ENCODE measurements at places on chromosomes 2 and 18.

DNA sequence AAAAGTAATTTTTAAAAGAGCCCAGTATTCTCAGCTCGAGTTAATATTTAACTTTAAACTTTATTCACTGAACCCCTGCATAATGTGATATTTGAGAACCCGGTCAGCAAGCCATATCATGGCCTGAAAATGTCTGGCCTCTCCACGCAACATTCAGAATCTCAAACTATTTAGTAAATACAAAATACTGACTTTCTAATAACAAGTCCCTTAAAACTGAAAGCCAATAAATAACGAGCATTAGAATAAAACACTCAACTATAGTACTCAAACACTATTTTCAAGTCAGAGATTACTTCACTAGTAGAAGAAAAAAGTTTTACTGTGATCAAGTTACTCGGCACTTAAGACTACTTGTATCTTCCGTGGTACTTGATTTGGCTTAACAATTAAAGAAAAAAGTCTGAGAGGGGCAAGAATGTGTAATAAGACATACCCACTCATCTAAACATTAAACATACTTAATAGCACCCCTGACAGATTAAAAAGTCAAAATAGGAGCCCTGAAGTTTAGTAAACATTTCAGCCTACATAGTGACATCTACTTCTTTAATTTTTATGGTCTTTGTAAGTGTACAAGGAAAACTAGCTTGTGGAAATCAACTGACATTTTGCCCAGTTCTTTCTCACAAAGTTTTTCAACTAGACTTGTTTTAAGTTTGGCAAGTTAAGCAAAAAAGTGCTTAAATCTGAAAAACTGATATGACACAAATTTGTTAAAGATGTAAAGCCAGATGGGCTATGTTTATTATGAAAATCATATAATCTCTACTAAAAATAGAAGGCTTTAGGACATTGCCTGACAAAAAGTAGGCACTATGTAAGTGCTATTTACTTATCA, 38.2 kb downstream of the RTN4 start:
- no peak for DNase-seq

DNA sequence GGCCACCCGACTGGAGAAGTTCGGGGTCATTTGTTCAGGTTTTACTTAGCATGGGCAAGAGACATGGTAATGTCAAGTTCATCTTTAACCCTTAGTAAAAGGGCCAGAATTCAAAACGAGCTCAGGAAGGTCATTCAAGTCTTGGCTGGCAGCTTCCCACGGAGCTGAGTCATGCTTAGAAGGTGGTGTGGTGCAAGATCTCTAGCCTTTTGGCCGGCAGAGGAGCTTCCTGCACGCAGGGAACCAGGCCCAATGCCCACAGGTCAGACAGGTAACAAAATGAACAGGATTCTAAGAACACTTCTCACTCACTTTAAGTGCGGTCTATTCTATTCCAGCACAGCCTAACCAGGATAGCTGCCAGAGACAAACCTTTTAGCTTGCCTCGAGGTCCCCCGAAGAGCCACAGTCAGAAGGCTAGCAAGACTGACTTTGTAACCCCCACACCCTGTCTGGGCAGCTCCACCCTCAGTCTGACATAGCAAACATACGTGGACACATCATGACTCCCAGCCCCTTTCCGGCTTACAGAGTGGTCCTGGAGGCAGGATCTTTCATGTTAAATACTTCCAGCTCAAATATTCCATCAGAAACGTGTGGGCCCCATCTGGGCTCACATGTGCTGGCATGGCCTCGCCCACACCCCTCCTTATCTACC, 292.7 kb downstream of the BCL11A start:
- DNase-seq, result no peak

GRCh38 chr2:46703588-46703987, 212.0 kb downstream of the MCFD2 start:
- DNase-seq, result no peak

GRCh38 chr2:241933179-241933911, 63.8 kb downstream of the RTP5 start:
- no peak for DNase-seq

DNA sequence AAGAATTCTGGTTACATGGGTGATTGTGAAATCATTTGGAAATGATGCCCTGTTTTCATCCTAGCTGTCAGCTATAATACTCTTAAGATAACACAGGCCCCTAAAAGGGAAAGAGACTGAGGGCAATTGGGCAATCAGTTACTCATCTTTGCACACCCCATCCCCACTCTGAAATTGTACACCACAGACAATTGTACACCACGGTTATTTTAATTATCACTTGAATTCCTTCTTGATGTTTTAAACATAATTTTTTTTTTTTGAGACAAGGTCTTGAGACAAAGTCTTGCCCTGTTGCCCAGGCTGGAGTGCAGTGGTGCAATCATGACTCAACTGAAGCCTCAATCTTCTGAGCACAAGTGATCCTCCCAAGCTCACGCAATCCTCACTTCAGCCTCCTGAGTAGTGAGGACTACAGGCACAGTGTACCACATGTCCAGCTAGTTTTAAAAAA, 862.4 kb upstream of the ACVR2A start:
- no peak for DNase-seq

GRCh38 chr2:23606968-23607367, 222.0 kb downstream of the KLHL29 start:
- DNase-seq, result no peak

GRCh38 chr18:23689616-23690504, 607 bp downstream of the LAMA3 start:
- no peak for DNase-seq

GRCh38 chr2:7201851-7202250, 284.6 kb downstream of the RNF144A start:
- DNase-seq, result no peak

DNA sequence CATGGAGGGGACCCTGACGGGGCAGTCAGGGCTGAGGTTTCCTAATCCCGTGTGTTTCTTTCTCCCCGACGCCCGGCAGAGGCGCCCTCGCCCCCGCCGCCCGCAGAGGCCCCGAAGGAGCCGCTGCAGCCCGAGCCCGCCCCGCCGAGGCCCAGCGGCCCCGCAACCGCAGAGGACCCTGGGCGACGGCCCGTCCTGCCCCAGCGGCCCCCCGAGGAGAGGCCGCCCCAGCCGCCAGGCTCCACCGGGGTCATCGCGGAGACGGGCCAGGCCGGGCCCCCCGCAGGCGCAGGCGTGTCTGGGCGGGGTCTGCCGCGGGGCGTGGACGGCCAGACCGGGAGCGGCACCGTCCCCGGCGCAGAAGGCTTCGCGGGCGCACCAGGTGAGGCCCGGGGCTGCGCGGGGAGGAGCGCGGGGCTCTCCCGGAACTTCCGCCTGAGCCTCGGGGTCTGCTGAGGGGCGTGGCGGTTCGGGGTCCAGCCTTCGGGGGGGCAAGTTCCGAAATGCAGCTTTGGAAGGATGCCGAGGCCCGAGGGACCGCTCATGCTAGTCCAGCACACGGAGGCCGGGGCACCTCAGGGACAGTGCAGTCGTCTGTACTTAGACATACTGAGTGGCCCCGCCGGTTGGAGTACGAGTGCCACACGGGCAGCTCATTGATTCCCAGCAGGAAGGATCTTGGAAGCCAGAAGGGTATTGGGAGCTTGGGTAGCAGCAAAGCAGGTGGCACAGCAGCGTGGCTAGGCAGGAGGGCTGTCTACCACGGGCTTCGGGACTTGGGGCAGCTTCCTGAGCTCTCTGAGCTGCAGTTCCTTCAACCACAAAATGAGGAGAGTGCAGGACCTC, 60.1 kb downstream of the EMILIN2 start:
- peak; percentile 28 for DNase-seq

GRCh38 chr2:9142551-9143263, 63.9 kb upstream of the ASAP2 start:
- peak; percentile 49 for DNase-seq

DNA sequence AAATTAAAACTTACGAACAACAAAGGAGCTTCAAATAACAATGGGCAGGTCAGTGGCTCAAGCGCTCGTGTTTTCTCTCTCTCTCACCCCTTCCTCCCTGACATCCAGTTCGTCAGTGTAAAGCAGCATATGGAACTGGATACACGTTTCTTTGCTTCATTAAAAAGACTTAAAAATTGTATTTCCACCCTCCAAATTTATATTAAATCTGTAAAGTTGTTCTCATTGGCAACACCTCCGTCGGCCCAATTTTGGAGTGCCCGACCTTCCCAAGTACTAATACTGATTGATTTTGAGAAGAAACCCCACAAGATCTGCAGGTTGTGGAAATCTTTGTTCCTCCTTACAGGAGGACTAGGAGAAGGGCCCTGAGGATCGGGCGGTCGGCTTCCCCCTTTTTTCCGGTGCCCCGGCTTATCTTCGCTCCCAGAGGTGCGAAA, 2.2 kb downstream of the TBR1 start:
- no peak for DNase-seq

GRCh38 chr2:170247882-170248393, 70.0 kb downstream of the MYO3B start:
- DNase-seq, result no peak

GRCh38 chr18:32637226-32637625, 135.6 kb downstream of the KLHL14 start:
- no peak for DNase-seq

DNA sequence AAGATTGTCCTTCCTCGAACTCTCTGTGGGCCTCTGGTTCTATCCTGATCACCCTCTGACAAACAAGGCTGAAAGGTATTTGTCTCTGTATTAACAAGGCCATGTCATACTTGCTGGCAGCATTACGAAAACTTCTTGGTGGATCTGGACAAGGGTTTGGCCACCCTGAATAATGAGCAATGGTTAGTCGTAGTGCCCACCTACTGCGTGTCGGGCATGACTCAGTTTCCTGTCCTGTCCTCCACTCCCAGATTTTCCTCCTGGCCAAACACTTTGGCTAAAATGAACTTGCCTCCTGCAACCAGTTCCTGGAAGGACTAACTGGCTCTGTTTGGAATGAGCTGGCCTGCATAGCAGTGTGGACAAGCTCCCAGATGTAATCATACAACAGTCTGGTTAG, 198.5 kb upstream of the SMIM21 start:
- DNase-seq, result no peak

GRCh38 chr2:127695491-127696472, 5.5 kb upstream of the SFT2D3 start:
- DNase-seq, result peak; percentile 13

GRCh38 chr2:216139884-216140283, 30.7 kb downstream of the XRCC5 start:
- no peak for DNase-seq

DNA sequence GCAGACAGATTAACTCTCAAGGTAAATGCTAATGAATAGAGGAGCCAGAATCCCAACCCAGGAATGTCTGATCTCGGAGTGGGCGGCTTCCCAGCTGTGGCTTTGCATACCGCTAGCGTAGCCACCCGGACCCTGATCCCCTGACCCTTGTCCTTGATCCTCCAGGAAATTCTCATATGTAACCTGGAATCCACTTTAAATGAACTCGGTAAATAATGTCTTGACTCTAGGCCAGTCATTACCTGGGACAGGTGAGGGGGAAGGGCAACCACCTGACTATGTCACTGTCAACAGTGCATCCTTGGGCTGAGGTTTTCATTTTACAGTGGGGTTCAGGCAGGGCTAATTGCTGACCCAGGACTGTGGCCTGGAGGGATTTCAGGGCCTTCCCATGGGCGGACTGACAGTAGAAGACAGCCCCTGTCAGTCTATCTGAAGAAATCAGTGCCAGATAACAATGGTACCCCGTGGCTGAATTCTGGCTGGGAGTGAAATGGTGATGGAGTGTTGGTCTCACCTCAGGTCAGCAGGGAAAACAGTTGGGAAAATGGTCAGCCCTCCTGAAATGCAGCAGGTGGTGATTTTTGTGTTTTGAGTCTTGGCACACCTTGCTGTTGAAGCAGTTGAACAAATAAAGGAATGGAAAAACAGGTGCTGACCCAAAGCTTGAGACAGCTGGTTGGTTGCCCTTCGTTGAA, 9.6 kb downstream of the ACKR3 start:
- DNase-seq, result peak; percentile 71

DNA sequence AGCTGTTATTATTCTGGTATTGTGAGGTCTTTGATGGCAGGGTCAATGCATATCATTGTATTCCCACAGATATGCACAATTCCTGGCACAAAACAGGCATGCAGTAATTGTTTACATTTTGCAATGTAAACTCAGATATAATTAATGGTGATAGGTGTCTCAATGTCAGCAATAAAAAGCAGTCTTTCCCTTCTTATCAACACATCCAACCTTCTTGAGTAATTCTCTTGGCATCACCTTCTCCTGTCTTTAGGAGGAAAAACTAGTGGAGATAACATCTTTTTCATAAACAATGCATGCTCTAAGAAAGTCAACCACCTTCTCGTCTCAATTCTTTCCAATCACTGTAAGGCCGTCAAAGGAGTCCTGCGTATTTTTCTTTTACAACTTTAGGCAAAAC, 313.3 kb upstream of the GULP1 start:
- no peak for DNase-seq

DNA sequence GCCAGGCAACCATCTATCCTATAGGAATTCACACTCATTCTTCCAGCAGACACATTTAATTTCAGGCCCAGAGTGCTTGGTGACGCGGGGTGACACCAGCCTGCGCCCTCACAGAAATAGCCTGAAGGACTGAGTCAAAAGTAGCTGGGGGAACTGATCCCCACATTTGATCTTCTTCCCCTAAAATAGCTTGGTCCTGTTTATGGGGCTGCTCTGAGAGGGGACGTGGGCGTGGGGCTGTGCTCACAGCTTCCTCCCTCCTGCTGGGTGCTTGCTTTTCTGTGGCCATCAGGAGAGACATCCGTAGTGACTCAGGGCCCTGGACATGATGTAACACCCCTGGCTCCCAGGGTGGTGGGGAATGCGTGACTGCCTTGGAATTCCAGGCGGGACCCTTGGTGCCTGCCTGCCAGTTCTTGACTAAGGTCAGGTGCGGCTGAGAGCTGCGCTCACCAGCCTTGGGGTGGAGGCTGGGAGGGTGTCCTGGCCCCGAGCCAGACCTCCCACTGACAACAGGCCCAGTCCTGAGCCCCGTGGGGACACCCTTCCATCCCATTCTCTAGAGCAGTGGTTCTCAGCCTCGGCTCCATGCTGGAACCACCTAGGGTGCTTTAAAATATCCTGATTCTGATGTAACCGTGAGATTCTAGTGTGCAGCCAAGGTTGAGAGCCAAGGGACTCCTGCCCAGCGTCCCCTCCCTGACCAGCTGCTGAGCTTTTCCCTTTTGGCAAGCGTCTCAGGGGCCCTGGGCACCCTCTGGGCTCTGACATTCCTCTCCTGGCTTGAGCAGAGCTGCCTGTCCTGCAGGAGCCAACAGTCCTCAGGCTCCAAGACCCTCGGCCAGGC, 47.4 kb upstream of the SMAD7 start:
- peak; percentile 1 for DNase-seq

GRCh38 chr2:199336546-199336945, 121.2 kb downstream of the SATB2 start:
- DNase-seq, result no peak

GRCh38 chr2:24642351-24642750, 150.8 kb downstream of the PTRHD1 start:
- no peak for DNase-seq

GRCh38 chr18:28846958-28847357, 670.0 kb upstream of the CDH2 start:
- no peak for DNase-seq

- DNase-seq, result no peak
These were observed 219.2 kb upstream of the UBE2E3 start for GRCh38 chr2:180761224-180761623.

GRCh38 chr2:7468955-7469354, 551.7 kb downstream of the RNF144A start:
- no peak for DNase-seq

DNA sequence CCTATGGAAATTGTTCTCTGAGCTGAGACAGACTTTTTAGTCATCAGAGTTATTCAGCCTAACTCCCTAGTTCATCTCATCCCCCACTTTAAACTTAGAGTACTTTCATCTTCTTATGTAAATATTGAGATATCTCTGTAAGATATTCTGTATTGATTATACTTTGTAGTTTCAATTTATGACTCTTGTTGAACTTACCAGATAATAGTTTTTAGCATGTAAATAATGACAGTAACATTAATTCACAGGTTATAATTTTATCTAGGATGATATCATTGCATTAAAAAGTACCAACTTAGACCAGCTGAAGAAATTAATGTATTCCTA, 14.8 kb upstream of the EIF2AK2 start:
- no peak for DNase-seq

Measured in NCI-H510A treated with DMSO at 0.1 percent for 48 hours (cell line).